Astrocyte (in vitro differentiated cells and primary cell): ENCODE measurements at places on chromosomes 1 and 21. TPM values are rescaled to one million over a fixed set of nuclear protein-coding genes. Genes with fewer than 3 reads are reported as not detected.

GRCh38 chr1:226764533-226764932, 25.5 kb upstream of the ITPKB start:
- no peaks in the 10 kb centered on the region for H3K36me3 ChIP-seq
- no peak overlapping the region for H3K27ac ChIP-seq
- peaks cover 17% of the 10 kb centered on the region for H3K4me1 ChIP-seq
- H3K4me3 ChIP-seq: no peak overlapping the region

The ZNF593OS gene
- total RNA-seq: not detected in 2 replicates

The C4BPA gene
- not detected in 2 replicates for total RNA-seq

The ANXA9 gene
- total RNA-seq: not detected in 2 replicates

GRCh38 chr21:45363921-45364467, 41.0 kb upstream of the COL18A1 start:
- H3K4me3 ChIP-seq: no peak overlapping the region
- no peaks in the 10 kb centered on the region for H3K27me3 ChIP-seq
- H3K4me1 ChIP-seq: peaks cover 42% of the 10 kb centered on the region
- DNase-seq: peak; percentile 100

- H3K27me3 ChIP-seq: no peaks in the 10 kb centered on the region
- no peak overlapping the region for H3K27ac ChIP-seq
- no peak overlapping the region for H3K4me3 ChIP-seq
- no peaks in the 10 kb centered on the region for H3K36me3 ChIP-seq
- H3K4me1 ChIP-seq: peaks cover 25% of the 10 kb centered on the region
- no peak for DNase-seq
Measured at GRCh38 chr1:26690576-26691031, 5.2 kb upstream of the ARID1A start.

DNA sequence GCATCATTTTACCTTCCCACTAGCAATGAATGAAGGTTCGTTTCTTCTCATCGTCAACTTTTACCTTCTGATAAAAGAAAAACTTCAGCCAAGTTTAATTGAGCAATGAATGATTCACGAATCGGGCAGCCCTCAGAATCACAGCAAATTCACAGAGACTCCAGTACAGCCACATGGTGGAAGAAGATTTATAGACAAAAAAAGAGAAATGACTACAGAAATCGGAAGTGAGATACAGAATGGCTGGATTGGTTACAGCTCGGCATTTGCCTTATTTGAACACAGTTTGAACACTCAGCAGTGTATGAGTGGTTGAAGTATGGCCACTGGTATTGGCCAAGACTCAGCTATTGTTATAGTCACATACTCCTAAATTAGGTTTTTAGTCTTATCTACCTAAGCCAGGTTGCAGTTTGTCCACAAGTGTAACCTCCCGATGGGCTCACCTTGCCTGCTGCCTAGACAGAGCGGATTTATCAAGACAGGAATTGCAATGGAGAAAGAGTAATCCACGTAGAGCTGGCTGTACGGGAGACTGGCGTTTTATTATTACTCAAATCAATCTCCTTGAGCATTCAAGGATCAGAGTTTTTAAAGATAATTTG, 15.3 kb downstream of the AK4 start:
- peaks cover 8% of the 10 kb centered on the region for H3K27me3 ChIP-seq
- H3K4me3 ChIP-seq: no peak overlapping the region
- no peaks in the 10 kb centered on the region for H3K36me3 ChIP-seq
- DNase-seq: no peak
- H3K27ac ChIP-seq: no peak overlapping the region

- no peaks in the 10 kb centered on the region for H3K27me3 ChIP-seq
- DNase-seq: no peak
- H3K4me3 ChIP-seq: no peak overlapping the region
Measured at GRCh38 chr1:171899838-171900237, 58.5 kb downstream of the DNM3 start.

- peak; percentile 17 for DNase-seq
- no peaks in the 10 kb centered on the region for H3K36me3 ChIP-seq
- H3K4me1 ChIP-seq: no peaks in the 10 kb centered on the region
- H3K4me3 ChIP-seq: no peak overlapping the region
Measured at GRCh38 chr1:45974541-45975269, 157.7 kb downstream of the PIK3R3 start.

DNA sequence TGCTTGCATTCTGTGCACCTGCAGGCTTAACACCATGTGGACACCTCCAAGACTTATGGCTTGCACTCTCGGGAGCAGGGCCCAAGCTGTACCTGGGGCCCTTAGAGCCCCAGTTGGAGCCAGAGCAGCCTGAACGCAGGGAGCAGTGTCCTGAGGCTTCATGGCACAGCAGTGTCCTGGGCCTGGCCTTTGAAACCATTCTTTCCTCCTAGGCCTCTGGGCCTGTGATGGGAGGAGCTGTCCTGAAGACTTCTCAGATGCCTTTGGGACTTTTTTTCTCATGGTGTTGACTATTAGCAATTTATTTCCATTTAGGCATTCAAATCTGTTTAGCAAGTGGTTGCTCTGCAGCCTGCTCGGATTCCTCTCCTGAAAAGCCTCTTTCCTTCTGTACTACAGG, 11.0 kb downstream of the RPTN start:
- H3K36me3 ChIP-seq: no peaks in the 10 kb centered on the region
- no peak for DNase-seq
- H3K27me3 ChIP-seq: peaks cover 3% of the 10 kb centered on the region
- H3K4me1 ChIP-seq: no peaks in the 10 kb centered on the region
- no peak overlapping the region for H3K4me3 ChIP-seq
- no peak overlapping the region for H3K27ac ChIP-seq

DNA sequence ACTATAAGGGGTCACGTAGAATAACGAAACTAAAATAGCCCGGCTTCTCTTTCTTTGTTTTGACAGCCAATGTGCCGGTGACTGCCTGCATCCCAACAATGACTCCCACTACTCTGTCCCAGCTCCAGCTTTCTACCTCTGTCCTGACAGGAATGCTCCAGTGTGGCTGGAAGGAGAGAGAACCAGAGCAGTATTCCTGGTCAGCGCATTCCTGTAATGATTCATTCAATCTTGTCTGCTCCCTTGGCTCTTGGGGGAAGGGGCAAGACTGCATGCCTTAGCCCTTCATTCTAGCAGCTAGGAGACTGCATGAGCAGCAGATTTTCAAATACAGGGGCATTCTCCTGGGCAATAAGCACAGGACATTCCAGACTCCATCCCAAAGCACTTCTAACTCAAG, 132.1 kb upstream of the PRMT6 start:
- H3K27ac ChIP-seq: no peak overlapping the region
- DNase-seq: peak; percentile 81
- no peaks in the 10 kb centered on the region for H3K27me3 ChIP-seq
- peaks cover 4% of the 10 kb centered on the region for H3K4me1 ChIP-seq

GRCh38 chr1:44636083-44636687, 38.1 kb downstream of the TMEM53 start:
- H3K4me1 ChIP-seq: peaks cover 16% of the 10 kb centered on the region
- DNase-seq: no peak
- no peak overlapping the region for H3K4me3 ChIP-seq

The S100A9 gene
- 1.8 TPM in 1 of 2 replicates, not detected in the other for total RNA-seq

DNA sequence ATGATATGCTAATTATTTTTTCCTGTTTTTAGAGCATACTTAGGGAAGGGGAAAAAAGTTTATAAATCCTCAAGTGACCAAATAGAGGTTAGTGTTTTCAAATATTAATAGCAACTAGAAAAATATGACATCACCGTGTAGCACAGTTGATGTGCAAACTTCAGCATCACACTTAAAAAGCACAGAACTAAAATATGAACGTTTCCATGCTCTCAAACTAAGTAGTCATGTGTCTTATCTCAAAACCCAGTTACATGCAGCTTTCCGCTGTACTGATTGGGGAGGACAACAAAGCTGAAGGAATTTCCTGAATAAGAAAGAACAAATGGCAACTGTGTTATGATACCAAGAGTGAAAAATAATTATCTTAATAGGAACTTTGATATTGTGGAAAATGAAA, 903.7 kb downstream of the ADGRL2 start:
- H3K4me3 ChIP-seq: no peak overlapping the region
- H3K36me3 ChIP-seq: no peaks in the 10 kb centered on the region
- H3K27ac ChIP-seq: no peak overlapping the region

The AMY2A gene
- not detected in 2 replicates for total RNA-seq

The NPHS2 gene
- not detected in 2 replicates for total RNA-seq

DNA sequence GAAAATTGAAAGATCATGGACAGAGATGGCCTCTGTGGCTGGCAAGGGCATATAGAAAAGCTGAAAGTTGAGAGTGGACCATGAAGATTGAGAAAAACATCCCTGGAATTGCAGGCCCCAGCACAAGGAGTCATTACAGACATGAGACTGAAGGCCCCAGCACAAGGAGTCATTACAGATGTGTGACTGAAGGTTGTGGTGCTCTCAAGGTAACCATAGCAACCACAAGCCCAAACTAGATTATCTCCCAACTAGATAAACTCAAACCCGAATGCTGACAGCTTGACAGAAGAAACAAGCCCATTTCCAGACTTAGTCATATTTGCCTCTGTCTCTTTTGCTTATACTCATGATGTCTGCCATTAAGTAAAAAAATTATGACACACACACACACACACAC, 1252.1 kb upstream of the ADGRL4 start:
- H3K4me1 ChIP-seq: no peaks in the 10 kb centered on the region
- H3K4me3 ChIP-seq: no peak overlapping the region
- no peaks in the 10 kb centered on the region for H3K36me3 ChIP-seq
- no peak for DNase-seq
- H3K27ac ChIP-seq: no peak overlapping the region
